ENCODE measurements at places on chromosomes 6 and 20.

DNA sequence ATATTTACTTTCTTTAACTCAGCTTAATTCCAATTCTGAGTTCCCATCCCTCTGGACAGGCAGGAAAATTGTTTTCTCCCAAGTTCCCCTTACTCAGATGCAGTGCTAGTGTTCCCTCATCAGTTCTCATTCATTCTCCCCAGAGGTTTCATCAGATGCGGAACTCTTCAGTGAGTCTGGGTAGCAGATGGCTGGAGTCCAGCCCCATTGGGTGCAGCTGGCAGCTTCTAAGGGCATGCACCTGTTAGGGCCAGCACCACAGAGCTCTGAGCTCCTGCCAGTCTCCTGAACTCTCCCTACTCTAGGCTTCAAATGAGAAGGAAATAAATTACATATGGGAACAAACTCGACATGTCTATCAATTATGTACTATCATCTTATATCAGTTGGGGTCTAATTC, 76.6 kb downstream of the SOD2 start:
- no peak overlapping the region for H3K4me3 ChIP-seq
- peaks cover 3% of the 10 kb centered on the region for H3K27me3 ChIP-seq
- no peaks in the 10 kb centered on the region for H3K4me1 ChIP-seq
- no peaks in the 10 kb centered on the region for H3K36me3 ChIP-seq
- no peak overlapping the region for H3K27ac ChIP-seq

DNA sequence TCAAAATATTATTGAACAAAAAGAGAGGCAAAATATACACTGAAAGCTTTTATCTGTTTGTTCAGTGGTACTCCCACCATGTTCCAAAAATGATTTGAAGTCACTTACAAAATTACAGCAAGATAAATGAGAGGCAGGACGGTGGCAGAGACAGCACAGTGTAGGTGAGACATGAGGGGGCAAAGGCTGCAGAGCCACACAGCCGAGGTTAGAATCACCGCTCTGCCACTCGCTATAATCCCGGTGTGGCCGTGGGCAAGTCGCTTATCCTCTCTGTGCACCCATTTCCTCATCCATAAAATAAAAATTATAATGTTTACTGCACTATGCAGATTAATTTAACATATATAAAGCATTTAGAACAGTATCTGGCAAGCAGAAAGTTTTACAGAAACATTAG, 140.1 kb upstream of the BEND6 start:
- H3K36me3 ChIP-seq: no peaks in the 10 kb centered on the region
- H3K27ac ChIP-seq: no peak overlapping the region
- H3K27me3 ChIP-seq: peaks cover 2% of the 10 kb centered on the region
- no peak overlapping the region for H3K4me3 ChIP-seq
- H3K4me1 ChIP-seq: no peaks in the 10 kb centered on the region

DNA sequence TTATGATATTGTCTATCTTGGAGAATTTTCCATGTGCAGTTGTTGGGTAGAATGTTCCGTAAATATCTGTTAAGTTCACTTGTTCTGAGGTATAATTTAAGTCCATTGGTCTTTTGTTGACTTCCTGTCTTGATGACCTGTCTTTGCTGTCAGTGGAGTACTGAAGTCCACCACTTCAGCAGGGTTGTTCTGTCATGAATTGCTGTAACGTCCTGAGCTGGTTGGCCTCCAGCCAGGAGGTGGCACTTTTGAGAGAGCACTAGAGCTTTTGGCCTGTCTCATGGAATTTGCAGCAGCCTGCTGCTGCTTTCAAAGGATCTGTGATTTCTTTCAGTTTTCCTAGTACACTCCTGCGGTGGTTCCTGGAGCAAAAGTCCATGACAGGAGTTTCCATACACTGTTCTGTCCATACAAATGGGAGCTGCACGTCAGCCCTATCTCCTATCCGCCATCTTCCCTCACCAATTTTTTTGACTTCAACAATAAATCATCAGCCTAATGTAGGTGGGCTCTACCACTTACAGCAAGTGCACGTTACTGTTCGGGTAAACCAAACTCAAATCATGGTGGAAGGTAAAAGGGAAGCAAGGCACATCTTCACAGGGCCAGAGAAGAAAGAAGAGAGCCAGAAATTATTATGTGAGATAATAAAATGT, 46.9 kb upstream of the TRERF1 start:
- H3K4me3 ChIP-seq: no peak overlapping the region
- no peaks in the 10 kb centered on the region for H3K36me3 ChIP-seq
- H3K4me1 ChIP-seq: no peaks in the 10 kb centered on the region
- no peak overlapping the region for H3K27ac ChIP-seq
- DNase-seq: no peak

DNA sequence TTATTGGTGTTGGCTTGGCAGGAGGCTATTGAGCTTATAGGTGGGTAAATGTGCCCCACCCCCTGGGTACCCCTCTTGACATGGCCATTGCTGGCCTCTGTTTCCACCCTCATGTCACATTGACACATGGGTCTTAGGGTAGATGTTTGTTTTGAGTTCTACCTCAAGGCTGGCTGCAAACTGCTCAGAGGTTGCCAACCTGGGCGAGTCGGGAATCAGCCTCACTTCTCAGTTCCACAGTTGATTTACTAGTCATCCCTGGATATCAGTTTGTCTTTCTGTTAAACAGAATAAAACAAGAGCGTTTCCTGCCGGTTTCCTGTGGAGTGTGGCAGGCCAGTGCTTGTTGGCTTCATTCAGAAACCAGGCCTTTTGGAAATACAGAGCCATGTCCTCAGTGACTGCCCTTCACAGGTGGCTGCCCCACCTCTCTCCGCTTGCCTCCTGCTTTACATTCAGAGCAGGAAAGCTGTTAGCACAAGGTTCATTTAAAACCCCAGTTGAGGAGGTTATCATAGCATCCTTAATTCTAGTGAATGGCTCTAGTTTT, 105.6 kb downstream of the TCP11 start:
- H3K27me3 ChIP-seq: no peaks in the 10 kb centered on the region
- no peak overlapping the region for H3K4me3 ChIP-seq

GRCh38 chr20:44426879-44427790, 48.5 kb upstream of the TTPAL start:
- H3K4me3 ChIP-seq: no peak overlapping the region
- H3K36me3 ChIP-seq: no peaks in the 10 kb centered on the region
- no peaks in the 10 kb centered on the region for H3K27me3 ChIP-seq
- no peak overlapping the region for H3K27ac ChIP-seq
- DNase-seq: no peak

GRCh38 chr6:4066029-4066755, 12.7 kb downstream of the FAM217A start:
- no peak overlapping the region for H3K4me3 ChIP-seq
- H3K27me3 ChIP-seq: no peaks in the 10 kb centered on the region

- no peaks in the 10 kb centered on the region for H3K4me1 ChIP-seq
- H3K27ac ChIP-seq: no peak overlapping the region
- peaks cover 16% of the 10 kb centered on the region for H3K27me3 ChIP-seq
- DNase-seq: no peak
- no peak overlapping the region for H3K4me3 ChIP-seq
These were observed 153.9 kb downstream of the DHX35 start for GRCh38 chr20:39116020-39116419.

DNA sequence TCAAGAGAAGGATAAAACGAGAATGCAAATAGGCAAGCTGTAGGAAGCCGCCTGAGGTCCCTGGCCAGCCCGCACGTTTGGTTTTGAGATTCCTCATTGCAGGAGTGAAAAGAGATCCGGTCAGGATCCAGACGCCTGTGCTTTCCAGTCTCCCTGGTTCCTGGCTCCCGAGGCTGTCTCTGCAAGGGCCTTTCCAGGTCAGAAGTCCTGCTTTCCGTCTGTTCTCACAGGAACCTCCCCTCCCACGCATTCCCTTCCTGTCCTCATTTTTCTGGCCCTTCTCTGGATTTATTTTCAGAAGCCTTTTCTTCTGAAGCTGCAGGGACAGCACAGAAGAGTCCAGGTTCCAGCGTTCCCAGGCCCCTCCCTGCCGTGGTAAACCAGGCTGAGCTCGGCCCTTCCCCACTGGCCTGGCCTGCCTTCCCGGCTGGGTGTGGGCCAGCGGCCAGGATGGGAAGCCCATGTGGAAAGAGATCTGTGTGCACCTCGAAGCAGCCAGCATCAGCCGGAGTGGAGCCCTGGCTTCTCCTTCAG, 54.0 kb downstream of the TMEM242 start:
- peaks cover 3% of the 10 kb centered on the region for H3K4me1 ChIP-seq
- H3K27ac ChIP-seq: no peak overlapping the region
- no peaks in the 10 kb centered on the region for H3K36me3 ChIP-seq
- DNase-seq: no peak
- no peak overlapping the region for H3K4me3 ChIP-seq

- H3K27me3 ChIP-seq: no peaks in the 10 kb centered on the region
- no peak overlapping the region for H3K4me3 ChIP-seq
- no peak for DNase-seq
These were observed 92.2 kb downstream of the CEP162 start for GRCh38 chr6:84135291-84135690.

DNA sequence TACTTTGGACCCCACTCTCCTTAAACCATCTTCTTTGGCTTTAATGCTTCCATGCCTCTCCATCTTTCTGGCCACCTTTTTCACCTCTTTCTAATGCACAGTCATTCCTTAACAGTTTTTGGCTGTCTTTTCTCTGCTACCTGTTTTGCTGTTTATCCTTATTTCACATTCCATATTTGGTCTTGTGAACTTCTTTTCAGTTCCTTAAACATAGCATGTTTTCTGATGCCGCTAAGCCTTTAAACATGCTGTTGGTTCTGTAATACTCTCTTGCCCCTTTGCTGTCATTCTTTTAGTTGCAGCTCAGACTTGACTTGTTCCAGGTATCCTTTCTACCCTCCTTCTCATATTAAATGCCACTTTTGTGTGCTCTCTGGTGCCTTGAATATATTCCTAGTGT, 35.8 kb downstream of the TOP1 start:
- H3K27me3 ChIP-seq: no peaks in the 10 kb centered on the region
- no peak overlapping the region for H3K27ac ChIP-seq
- peaks cover 28% of the 10 kb centered on the region for H3K4me1 ChIP-seq

DNA sequence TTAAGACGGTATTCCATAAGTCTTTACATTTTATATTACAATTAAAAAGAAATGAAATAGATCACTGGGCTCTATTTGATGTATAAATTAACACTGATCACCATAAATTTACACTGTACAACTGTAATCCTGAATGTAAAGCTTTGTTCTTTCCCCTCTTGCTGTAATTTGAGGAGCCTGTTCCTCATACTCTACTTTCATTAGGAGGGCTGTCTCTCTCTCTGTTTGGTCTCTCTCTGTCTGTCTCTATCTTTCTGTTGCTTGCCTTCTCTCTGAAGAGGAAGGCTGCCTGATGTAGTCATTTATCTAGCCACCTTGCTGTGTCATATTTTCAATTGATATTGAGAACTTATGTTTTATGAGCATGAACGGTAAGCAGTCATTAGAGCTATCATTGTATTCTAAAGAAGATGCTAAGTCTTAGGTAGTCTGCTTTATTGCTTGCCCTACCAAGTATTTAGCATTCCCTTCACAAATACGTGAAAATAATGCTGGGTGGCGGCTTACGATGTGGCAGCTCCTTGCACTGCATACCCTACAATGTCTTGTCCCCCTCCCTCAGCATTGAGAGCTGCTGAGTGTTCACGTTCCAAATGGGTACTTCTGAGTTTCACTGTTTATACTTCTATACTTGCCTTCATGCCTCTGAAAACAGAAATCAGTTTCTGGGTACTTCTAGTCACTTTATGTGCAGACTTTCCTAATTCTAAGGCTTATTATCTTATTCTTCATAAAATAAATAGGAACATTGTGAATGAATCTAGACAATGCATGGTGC, 205.5 kb downstream of the NKAIN2 start:
- DNase-seq: no peak
- no peak overlapping the region for H3K4me3 ChIP-seq
- H3K36me3 ChIP-seq: no peaks in the 10 kb centered on the region
- no peaks in the 10 kb centered on the region for H3K27me3 ChIP-seq
- H3K4me1 ChIP-seq: peaks cover under 1% of the 10 kb centered on the region

GRCh38 chr6:87654122-87654521, 47.9 kb downstream of the AKIRIN2 start:
- H3K27me3 ChIP-seq: no peaks in the 10 kb centered on the region
- H3K27ac ChIP-seq: peak overlapping the region; percentile 26
- no peak overlapping the region for H3K4me3 ChIP-seq
- H3K36me3 ChIP-seq: peaks cover 44% of the 10 kb centered on the region

GRCh38 chr20:53829724-53830521, 236.3 kb upstream of the ZNF217 start:
- no peaks in the 10 kb centered on the region for H3K27me3 ChIP-seq
- H3K4me3 ChIP-seq: peak overlapping the region; percentile 90
- H3K36me3 ChIP-seq: peaks cover 1% of the 10 kb centered on the region
- peak overlapping the region; percentile 95 for H3K27ac ChIP-seq
- H3K4me1 ChIP-seq: peaks cover 68% of the 10 kb centered on the region

DNA sequence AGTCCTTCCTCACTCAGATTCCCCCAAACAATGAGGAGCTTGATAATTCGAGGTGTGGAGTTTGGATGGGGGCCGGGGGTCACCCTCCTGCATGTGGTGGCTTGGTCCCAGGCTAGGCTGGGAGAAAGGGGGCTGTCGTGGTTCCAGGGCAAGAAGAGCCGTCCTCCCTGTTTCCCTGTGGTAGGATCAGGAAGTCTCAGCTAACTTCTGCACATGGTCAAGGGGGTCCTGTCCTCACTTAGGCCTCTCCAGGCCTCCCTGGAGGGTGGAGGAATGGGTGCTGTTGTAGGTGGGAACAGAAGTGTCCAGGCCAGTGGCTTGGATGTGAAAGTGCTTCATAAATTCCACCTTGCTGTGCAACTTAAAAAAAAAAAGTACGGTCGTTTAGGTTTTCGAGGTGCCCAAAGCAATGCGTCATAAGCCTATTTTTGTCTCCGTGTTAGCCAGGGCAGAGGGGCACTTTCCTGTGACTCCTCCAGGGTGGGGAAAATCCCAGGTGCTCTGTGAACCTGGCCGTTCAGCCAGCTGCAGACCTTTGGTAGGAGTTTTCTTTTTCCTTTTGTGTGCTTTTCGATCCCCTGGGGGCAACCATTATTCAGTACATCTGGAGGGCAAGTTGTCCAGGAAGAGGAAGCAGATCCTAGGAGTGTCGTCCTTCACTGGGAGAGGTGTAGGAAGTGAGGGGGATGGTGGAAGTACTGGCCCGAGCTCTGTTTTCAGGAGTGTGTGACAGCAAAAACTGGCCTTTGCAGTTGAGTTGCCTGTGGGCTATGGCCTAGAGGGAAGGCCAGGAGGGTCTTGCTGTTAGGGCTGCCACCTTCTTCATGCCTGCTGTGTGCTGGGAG, 9.6 kb downstream of the IGF2R start:
- no peaks in the 10 kb centered on the region for H3K27me3 ChIP-seq
- peak overlapping the region; percentile 81 for H3K4me3 ChIP-seq
- peaks cover 3% of the 10 kb centered on the region for H3K36me3 ChIP-seq
- H3K4me1 ChIP-seq: peaks cover 90% of the 10 kb centered on the region
- DNase-seq: peak; percentile 58
- peak overlapping the region; percentile 89 for H3K27ac ChIP-seq

DNA sequence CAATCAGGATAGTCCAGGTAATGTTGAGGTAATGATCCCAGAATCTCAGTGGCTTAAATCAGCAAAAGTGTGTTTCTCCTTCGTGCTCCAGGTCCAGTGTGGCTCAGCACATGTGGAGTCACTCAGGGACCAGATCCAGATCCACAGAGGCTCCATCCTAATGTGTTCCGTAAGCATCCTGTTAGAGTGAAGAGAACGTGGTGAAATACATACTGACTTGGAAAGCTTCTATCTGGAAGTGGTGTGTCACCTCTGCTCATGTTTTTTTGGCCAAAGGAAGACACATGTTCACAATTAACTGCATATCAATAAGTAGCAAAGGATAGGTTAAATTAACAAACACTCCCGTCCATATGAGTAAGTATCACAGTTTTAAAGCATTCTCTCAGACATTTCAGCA, 26.8 kb upstream of the PREP start:
- H3K4me3 ChIP-seq: no peak overlapping the region
- peaks cover 22% of the 10 kb centered on the region for H3K27me3 ChIP-seq
- no peak overlapping the region for H3K27ac ChIP-seq
- DNase-seq: no peak
